ENCODE measurements at places on chromosomes 7 and 10.

GRCh38 chr10:53726921-53727320, 954.3 kb upstream of the MBL2 start:
- no peak for DNase-seq

DNA sequence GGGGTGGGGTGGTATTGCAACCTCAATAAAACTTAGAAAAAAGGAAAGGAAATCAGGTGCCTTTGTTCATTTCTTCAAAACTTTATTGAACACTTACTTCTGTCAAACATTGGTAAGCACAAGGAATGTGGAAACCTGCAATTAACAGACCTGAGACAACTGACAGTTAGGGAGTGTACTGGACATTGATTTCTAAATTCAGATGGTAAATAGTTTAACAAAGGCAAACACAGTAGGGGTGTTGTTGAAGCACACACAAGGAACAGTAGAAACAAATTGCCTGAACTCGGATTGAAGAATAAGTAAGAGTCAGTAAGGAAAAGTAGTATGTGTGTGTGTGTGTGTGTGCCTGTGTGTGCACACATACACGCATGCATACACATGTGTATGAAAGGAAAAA, 108.6 kb downstream of the CSTF2T start:
- DNase-seq: no peak

DNA sequence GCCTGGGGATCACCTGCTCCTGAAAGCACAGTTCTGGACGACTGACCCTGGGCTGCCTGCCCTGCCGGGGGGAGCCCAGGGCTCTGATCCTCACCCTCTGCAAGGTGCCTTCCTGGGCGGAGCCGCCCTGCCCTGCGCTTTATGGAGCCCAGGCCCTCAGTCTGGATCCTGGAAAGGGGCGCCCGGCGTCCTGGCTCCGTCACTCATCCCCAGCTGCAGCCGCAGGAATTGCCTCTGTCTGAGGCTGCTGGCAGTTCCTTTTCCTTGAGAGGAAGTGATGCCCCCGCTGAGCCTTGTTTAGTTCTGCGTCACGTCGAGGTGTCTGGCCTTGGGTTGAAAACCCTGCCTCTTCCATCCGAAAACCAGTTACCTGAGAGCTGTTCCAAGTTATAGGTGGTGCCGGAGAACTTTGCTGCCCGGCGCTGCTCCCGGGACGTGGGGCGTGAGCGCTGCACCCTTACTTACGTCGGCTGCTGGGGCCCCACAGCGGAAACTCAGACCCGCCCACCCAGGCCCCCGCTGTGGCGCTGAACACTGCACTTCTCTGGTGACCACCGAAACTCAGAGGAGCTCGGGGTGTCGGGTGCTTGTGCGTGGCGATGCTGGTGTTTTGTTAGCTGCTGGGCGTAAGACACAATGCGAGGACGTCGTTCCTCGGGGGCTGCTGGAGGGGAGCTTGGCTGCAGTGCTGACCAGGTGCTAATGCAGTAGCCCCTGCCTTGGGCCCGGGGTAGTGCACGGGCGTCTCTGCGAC, 5.4 kb downstream of the MAFK start:
- no peak for DNase-seq

GRCh38 chr10:45589868-45590267, 82.7 kb downstream of the ZFAND4 start:
- no peak for DNase-seq

DNA sequence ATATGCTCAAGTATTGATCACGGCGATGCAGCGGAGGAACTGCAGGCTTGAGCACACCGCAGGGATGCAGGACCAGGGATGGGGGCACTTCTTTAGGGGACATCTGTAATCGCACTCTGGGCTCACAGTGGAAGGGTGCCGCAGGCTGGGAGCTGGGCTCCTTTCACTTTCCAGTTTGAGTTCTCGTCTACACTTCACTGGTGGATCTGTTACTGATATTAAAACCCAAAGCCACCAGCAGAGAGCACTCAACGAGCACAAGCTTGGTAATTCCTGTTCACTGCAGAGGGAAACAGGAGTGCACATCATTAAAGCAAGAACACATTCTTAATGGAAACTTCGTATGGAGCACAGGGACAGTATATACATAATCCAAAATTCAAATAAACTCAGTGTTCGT, 91.3 kb downstream of the PARD3 start:
- no peak for DNase-seq

DNA sequence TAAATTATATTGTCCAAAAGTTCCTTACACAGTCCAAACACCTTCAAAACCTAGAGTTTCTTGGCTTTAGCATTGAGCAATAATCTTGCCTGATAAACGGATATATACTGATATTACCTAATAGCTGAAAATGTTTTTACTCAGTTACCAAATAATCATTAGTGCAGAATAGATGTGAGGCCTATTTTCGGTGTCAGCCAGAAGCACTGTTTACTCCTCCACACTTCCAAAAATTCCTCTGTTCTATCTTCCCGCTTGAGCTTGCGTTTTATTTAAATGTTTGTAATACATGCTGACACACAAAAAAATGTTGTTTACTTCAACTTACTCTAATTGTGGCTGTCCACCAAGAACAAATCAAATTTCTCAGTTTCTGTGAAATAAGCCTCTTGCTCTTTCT, 606.2 kb upstream of the TEX47 start:
- DNase-seq: no peak

- DNase-seq: no peak
These were observed 586.6 kb downstream of the PTPRN2 start for GRCh38 chr7:158001003-158001402.

GRCh38 chr10:44640429-44640828, 255.5 kb upstream of the CXCL12 start:
- DNase-seq: no peak

DNA sequence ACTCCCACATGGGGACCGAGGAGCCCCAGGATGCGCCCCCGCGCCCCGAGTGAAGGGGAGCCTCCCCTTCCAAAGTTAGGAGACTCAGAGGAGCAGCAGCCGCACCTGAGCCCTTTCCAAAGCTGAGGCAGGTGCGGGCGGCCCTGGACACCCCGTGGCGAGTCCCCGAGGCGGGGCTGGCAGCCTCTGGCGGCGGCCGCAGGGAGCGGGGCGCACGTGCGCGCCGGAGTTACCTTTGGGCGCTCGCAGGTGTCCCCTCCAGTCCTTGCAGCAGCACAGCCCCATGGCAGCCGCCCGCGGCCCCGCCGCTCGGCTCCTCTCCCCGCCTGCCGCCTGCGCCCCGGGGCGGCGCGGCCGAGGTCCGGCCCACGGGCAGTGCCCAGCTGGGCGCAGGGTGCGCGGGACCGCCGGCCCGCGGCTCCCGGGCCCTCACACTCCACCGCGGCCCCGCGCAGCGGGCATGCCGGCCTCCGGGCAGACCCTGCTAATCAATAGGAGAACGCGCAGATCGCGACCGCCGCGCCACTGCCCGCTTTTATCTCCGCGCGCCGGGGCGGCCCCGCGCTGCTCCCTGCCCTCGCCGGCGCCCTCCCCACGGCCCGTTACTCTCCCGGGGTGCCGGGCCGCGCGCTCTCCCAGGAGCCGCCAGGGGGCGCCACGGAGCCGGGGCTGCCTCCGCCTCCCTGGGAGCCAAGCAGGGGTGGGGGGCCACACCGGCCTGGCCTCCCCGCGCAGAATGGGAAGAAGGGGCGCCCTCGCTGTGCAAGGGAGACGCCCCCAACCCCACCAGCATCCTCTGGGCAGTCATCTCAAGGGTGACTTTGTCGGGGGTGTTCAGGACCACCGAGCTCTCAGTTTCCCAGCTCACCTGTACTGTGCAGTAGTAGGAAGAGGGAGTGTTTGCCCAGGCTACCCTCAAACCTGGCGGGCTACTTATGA, 80.8 kb downstream of the ARHGAP22 start:
- no peak for DNase-seq

DNA sequence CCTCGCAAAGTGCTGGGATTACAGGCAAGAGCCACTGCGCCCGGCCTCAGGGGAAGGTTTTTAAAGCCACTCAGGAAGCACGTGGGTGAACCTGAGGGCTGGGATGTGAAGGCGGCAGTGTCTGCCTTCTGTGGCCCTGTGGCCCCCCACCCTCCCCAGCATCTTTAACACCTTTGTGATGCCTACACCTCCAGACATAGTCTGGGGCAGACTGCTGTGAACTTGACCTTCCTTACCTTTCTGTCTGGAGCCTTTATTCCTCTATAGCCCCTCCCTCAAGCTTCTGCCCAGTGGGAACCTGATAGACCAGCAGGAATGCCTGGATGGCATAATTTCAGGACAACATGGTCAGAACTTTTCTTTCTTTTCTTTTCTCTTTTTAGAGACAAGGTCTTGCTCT, 550.2 kb downstream of the GALNT17 start:
- DNase-seq: no peak

DNA sequence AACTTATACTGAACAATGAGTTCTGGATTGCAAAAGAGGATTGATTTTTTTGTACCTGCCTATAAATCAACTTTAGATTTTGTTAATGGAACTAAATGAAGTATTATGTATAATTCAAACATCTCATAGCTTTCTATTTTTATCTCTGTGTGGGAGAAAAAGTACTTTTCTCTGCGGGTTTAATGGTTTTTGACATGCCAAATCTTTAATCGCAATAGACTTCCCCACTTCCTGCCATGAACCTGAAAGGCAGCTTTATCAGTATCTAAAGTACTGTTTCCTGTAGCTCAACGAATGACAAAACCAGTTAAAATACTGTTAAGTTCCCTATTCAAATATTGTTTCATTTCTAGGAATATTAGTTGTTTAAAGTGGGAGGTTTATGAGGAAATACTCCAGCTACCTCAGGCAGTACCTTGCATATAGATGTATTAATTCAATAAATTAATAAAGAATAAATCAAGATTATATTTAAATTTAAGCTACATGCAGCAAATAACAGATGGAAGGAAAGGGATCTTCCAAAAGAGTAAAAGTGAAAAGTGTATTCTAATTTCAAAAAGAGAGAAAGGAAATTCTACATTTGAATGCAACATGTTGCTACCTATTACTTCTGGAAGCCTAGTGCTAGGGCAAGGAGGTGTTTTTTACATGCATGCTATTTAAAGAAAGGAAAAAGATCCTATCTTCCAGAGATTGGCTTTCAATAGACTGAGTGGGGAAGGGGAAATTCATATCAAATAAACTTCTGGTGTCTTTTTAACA, 75.9 kb downstream of the SVOPL start:
- no peak for DNase-seq

- no peak for DNase-seq
These were observed 1065.6 kb downstream of the KCNMA1 start for GRCh38 chr10:76572021-76572420.

DNA sequence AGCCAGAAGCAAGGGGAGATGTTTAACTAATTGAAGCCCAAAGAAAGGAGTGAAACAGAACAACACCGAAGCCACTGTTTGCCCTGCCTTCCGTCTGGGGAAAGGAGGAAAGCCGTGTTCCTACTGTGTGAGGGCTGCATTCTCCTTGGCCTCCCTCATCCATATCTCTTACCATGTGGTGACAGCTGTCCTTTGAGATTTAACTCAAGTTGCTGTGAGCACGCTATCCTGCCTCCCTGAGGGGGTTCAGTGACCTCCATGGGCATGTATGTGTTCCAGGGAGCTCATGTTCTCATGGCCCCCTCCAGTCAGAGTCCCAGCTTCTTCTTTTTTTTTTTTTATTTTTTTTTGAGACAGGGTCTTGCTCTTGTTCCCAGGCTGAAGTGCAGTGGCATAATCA, 26.2 kb upstream of the CRHR2 start:
- DNase-seq: no peak

GRCh38 chr10:114933588-114933987, 4.4 kb upstream of the TRUB1 start:
- peak; percentile 53 for DNase-seq

GRCh38 chr7:151051108-151051507, 2.8 kb downstream of the ASIC3 start:
- peak; percentile 39 for DNase-seq

DNA sequence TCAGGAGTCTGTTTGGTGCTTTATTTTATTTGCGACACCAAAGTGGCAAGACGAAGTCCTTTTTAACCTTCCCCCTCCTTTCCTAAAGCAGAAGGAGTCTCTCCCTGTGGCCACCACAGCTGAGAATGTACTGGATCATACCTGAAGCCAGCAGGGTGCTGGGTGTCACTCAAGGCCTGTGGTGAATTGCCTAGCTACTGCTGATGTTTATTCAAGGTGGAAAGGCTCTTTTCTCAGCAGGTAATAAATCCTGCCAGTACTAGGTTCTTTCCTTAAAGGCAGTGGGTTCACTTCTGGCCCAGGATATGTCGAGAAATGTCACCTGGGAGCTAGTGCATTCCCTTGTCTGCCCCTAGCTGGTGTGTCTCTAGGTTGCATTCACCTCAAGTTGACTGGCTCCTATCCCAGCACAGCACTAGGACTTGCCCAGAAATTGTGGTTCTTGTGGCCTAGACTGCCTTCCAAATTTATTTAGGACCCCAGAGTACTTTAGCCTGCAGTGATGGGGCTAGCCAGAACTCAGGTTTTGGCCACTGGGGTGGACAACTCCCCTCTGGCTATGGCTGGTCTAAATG, 60.8 kb upstream of the FAM3C start:
- no peak for DNase-seq

DNA sequence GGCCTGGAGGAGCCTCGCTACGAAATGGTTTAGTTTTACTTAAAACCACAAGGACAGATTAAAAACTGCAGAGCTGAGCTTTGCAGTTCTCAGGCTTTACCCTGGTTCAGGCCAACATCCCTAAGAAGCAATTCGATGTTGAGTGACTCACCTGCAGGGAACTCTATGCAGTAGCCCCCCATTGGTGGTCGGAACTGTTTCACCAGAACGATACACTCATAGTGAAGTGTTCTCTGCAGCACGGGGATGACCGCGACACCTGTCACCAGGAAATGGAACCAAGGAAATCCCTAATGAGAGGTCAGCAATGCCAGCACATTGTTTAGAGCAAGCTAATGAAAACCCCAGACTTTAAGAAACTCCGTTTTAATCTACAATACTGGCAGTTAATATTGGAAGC, 18.0 kb downstream of the NUDT5 start:
- DNase-seq: no peak

GRCh38 chr10:80203835-80204676, 1.3 kb downstream of the ANXA11 start:
- peak; percentile 76 for DNase-seq

DNA sequence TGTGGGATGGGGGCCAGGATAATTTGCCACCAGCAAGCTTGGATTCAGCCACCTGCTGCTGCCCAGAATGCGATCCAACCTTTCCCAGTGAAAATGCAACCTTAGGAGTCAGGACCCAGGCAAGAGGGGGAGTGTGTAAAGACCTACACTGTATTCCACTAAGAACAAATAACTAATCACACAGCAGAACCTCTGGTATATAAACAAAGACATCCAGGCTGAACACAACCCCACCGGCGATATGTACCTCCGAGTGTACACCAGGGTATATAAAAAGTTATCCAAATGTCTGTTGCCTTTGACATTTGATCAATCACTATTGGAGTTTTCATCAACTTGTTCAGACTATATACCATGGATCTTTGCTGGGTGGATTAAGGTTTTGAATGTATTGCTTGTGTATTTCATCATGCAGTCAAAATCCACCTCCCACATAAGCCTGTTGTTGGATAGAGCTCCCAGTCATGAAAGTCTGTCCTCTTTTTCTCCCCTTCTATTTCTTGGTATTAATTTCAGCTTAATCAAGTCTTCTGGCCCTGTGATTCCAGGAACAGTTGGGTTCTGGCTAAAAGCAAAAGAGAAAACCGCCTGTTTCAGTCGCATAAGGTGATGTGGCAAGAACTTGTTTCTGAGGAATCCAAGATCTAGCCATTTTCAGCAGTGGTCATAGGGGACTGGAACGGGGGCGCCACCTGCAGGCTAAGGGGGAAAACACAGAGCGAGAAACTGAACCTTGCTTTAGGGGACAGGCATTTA, 290.7 kb downstream of the CCDC3 start:
- DNase-seq: peak; percentile 74

Data from RWPE1 (cell line).